ENCODE measurements at places on chromosomes 11 and 22. TPM values are rescaled to one million over a fixed set of nuclear protein-coding genes. Genes with fewer than 3 reads are reported as not detected.

Gene MISFA
- total RNA-seq: 4.8 TPM

Gene TOP3B
- total RNA-seq: 28.5 TPM

Gene ACAD8
- total RNA-seq: 16.1 TPM

- no peak for DNase-seq
Measured at GRCh38 chr11:69489746-69490365, 8.4 kb downstream of the LINC01488 start.

DNA sequence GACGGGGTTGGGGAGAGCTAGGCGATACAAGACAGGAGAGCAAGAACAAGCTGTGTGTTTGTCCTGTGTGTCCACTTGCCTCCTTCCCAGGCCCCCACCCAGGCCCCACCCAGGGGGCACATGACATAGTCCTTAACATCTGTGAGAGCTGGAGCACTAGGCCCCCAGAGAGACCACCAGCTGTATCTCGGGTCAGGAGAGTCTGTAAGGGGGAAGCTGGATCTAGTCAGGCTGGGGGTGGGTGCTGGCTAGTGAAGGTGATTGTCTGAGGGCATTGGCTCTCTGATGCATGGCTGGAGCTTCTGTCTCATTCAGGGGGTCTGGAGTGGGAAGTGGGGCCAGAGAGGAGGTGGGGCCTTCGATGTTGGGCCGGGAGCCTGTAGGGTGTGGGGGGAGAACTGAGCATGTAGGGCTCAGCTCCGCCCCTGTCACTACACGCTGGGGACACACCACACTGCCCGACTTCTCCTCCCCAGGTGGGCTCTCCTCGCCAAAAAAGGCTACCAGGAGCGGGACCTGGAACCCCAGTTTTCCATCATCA lies 571 bp downstream of the P2RX6 start:
- no peak for DNase-seq

- peak; percentile 65 for DNase-seq
Measured at GRCh38 chr22:46036558-46037408, 59.8 kb upstream of the WNT7B start.

DNA sequence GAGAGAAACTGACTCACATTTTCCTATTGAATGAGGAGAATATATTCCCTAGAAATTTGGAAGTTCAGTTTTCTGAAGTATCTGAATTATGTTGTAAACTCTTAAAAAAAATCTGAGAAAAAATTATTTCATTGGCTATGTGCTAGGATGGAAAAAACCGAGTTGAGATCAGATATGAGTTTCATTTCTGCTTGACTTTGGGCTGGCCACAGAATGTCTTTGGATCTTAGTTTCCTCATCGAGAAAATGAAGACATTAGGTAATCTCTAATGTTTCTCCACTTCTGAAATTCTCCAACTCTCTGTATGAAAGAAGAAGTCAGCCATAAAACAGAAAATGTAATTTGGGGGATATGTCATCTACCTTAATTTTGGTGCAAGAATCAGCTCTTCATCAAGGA lies 28.8 kb downstream of the SLN start:
- DNase-seq: no peak
